ENCODE measurements at places on chromosomes 6 and 20.

DNA sequence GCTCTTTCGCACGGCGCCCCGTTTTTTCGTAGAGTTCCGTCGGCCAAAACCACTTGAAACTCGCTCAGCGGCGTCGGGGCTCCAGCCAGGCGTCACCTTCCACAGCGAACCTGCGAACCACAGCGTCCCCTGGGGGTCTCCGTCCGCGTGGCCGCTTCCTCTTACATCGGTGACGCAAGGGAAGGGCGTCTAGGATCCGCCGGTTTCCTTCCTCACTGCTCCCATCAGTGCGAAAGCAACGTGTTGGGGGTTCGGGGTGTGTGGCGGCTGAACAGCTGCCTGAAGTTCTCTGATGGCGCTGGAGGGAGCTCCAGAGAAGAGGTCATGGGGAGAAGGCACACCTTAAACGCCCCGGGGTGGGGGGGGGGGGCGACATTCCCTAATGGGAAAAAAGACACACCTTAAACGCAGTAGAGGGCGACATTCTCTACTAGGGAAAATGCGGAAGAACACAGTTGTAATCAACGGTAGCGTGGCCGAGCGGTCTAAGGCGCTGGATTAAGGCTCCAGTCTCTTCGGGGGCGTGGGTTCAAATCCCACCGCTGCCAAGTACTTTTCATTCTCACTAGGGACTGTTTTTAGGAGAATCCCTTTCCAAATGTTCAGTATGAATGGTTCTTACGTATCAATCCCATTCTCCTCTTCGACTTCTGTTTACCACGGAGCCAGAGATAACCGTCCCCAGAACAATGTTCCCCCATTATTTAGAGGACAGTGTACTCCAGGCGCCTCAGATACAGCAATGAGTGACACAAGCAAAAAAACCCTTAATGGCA lies 16.4 kb downstream of the ZNF311 start:
- DNase-seq: no peak

DNA sequence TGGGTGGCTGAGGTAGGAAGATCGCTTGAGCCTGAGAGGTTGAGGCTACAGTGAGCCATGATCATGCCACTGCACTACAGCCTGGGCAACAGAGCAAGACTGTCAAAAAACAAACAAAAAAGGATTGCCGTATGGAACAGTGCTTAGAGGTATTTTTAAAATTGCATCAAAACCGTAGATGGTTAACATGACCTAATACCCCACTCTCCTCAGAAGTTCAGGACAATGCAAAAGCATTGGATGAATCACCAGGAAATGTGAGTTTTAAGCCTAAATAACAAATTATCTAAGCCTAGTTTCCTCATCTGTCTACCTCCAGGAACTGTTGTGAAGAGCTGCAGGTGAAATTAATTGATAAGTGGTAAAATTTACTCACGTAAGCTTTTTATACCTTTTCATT lies 123.8 kb upstream of the ID4 start:
- no peak for DNase-seq

DNA sequence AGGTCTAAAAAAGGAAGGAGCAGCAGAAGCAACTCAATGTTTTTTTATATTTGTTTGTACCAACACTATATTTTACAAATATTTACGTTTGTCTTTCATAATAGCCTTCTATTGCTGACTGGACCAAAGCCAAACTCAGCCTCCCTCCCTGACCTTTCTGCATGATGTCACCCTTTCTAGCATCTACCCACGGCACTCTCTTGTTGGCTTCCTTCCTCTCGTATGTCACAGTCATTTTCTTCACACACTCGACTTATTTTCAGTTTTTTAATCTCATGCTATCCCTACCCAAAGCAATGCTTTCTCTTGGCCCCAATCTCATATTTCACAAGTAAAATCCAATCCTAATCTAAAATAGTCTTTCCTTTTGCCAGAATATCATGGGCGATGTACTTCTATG lies 16.3 kb upstream of the FAM8A1 start:
- no peak for DNase-seq

DNA sequence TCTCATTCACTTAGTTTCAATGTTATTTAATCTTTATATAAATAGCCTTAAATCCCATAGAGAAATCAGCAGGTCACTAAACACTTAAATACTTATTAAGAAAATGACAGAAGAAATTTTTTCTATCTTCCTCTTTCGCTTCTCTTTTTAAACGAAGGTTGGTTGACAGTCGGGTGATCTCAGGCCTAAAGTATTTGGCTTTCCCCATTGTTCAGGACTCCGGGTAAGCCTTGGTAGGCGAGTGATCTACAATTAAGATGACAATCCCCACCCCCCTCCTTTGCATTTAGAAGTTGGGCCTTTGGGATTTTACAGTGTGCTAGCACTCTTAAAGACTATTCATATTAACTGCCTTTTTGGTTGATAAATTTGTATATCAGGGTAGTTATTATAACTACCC lies 19.7 kb upstream of the UTRN start:
- peak; percentile 69 for DNase-seq

- DNase-seq: no peak
These were observed 311.2 kb upstream of the OPRM1 start for GRCh38 chr6:153727885-153728284.

DNA sequence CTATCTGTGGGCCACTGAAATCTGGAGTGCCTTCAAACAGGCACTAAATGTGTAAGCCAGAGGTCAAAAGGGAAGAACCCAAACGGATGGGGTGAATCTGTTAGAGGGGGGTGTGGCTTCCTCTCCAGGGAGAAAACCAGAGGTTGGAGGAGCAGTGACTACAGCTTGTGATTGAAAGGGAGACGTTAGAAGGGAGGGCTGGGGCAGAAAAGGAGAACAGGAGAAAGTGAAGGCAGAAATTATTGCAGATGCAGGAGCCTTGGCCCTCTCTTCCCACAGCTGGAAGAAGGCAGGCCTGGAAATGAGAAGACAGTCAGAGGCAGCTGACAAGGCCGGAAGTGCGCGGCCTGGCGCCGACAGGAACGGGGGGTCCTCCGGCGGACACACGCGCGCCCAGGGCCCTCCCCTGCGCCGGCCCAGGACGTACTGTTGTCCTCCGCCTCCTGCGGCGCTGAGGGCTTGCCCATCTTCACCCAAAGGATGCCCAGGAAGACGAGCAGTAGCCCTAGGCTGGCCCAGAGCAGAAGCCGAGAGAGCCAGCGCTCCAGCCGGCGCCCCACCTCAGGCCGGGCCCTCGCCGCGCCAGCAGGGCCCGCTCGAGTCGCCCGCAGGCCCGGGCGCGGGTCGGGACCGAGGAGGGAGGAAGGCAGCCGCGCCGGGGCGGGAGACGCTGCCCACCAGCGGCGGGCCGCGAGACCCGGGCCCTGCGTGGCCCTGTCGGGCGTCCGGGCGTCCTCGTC lies 806 bp downstream of the LEMD2 start:
- DNase-seq: peak; percentile 75

- no peak for DNase-seq
These were observed 299.7 kb downstream of the CDKAL1 start for GRCh38 chr6:20833881-20834515.

DNA sequence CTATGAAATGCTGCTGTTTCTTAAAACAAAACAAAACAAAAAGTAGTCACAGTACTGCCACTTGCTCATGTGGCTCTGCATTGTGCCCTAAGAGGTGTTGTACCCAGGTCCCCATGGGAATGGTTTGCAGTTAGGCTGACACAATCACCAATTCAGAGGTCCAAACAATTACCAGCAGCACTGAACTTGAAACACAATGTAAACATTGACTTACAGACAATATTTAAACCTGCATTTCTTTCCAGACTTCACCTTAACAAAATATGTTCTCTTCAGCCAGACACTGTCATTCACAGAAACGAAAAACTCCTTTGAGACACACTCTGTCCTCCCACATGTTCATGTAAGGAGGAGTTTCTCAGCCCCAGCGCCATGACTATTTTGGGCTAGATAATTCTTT lies 206.8 kb upstream of the ARG1 start:
- DNase-seq: no peak

GRCh38 chr6:3102875-3103274 lies 15.6 kb upstream of the BPHL start:
- DNase-seq: no peak

DNA sequence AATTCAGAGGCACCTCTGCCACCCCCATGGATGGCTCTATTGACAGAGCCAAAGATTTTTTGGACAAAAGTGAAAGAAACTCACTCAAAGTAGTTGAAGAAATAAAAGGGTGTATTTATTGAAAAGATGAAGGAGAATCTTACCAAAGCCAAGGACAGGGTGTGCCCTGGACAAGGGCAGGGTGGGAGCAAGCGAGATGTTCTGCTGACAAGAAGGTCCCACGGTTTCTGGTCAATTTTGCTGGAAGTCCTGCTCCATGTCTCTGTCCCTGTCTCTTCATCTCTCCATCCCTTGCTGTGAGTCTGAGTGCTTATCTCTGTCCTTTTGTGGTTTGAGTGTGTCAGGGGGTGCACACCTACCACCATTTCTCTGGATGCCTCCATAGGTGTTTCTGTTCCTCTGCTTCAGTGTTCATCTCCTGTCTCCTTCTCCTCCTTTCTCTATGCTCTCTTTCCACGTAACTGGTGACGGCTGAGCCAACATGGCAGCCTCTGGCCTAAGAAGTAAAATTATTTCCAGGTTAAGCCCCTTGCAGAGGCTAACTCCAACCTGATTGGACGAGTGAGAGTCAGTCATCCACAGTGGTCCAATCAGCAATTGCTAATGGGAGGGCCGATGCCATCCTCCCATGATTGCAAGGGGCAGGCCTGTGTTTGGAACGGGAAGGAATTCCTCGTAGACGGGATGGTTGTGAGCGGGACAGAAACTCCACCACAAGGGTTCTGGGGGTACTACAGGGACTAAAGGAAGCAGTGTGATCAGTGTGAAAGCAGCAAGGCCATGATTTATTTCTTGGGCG lies 502.1 kb upstream of the CDH4 start:
- DNase-seq: peak; percentile 2

DNA sequence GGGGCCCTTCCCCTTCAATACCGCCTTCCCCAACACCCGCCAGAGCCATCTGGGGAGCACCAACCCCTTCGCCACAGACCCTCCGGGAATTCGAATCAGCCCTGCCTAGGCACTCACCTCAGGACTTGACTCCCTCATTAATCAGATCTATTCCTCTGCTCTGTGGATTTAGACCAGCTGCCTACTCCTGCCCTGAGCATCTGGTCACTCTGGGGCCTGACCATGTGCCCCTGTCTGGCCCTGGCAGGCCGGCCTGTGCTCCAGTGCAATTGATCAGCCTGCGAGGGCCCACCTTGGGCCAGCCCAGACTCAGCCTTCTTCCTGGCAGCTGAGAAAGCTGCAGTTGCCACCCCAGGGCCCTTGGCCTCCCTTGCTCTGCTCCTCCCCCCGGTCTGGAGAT lies 46.0 kb downstream of the GRM4 start:
- DNase-seq: no peak

GRCh38 chr20:57013217-57013616 lies 253.2 kb downstream of the BMP7 start:
- no peak for DNase-seq

- no peak for DNase-seq
These were observed 62.0 kb upstream of the CD93 start for GRCh38 chr20:23147964-23148730.

DNA sequence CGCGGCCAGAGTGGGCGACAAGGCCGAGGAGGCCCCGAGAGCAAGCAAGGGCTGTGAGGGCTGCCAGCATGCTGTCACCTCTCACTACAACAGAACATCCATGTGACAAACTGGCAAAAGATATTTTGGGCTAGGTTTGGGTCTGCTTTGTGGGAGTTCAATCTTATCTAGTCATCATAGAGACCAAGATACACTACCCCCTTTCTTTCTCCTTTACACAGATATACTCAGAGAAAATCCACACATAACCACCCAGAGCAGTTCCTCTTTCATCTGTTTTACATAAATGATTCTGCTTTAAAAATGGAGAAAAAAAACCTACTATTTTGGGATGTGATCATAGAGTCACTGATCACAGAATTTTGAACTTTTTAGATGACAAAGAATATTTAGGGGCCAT lies 16.8 kb downstream of the SOX4 start:
- DNase-seq: peak; percentile 69

DNA sequence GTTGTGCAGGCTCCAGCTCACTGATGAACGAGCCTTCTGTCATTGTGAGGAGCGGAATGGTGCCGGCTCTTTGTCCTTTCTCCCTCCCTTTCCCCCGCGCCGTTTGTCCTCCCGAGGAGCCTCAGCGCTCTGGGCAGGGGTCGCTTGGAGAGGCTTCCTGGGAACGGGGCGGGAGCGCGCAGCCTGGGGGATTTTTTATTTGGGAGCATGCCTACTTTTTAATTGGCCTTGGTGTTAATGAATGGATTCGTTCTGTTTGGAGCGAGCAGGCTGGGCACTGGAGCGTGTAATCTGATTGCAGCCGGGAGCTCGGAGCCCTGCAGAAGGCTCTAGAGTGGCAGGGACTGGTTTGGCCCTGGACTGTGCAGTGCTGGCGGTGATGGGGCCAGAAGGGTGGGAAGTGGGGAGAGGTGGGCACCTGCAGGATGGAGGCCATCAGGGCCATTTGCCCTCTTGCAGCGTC lies 118.8 kb downstream of the CDH4 start:
- no peak for DNase-seq

- no peak for DNase-seq
These were observed 662.1 kb upstream of the ID4 start for GRCh38 chr6:19175023-19175422.

GRCh38 chr6:87724983-87725811 lies 23.2 kb upstream of the AKIRIN2 start:
- peak; percentile 55 for DNase-seq

- DNase-seq: no peak
These were observed 63.2 kb downstream of the SLC24A3 start for GRCh38 chr20:19275630-19276071.

- no peak for DNase-seq
These were observed 161.1 kb downstream of the SASH1 start for GRCh38 chr6:148503703-148504102.

DNA sequence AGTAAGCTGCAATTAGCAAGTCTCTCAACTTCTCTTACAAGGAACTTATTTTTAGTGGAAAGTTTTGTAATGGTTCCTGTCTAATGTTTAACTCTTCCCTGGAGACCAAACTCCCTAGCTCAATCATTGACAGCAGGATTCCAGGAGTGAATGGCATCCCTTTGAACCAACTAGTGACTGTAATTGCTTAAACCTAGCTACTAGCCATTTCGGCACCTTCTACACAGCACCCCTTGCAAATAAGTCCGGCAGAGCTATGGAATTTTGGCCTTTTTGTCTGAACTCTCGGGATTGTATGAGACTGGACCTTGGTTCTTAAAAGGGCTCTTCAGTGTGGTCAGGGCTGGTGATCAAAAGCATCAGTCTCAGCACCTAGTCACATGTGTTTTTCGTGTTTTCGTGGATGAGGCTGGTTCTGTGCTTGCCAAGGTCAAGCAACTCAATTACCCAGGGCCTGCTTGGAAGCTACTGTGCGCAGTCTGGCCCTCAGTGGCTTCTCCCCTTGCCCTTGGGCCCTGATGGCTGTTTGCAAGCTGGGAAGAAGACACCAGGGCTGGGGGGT lies 135.3 kb upstream of the NEDD9 start:
- DNase-seq: no peak

DNA sequence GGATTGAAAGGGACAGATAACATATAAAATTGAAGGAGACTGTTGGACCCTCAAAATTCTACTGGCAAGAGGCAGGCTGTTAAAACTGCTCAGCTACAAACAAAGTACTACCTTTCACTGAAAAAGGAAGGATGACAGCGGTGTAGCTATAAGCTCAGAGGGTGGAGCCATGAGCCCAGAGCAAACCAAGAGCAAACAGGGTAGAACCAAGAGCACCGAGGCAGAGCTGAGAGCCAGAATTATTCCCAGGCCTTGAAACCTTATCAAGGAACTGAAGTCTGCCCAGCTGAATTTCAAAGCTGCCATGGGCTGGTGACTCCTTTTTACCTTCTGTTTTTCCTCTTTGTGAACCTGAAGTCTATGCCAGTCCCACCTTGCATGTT lies 74.7 kb upstream of the SLC4A11 start:
- no peak for DNase-seq

- DNase-seq: no peak
These were observed 442.9 kb downstream of the QKI start for GRCh38 chr6:163857421-163857820.

- DNase-seq: no peak
These were observed 63.2 kb downstream of the PYGB start for GRCh38 chr20:25310921-25311728.

Measured in NAMALWA (cell line).